ENCODE measurements at places on chromosomes 1 and 21. TPM values are rescaled to one million over a fixed set of nuclear protein-coding genes. Genes with fewer than 3 reads are reported as not detected.

The EIF2D gene
- polyA plus RNA-seq = 21.6 TPM

DNA sequence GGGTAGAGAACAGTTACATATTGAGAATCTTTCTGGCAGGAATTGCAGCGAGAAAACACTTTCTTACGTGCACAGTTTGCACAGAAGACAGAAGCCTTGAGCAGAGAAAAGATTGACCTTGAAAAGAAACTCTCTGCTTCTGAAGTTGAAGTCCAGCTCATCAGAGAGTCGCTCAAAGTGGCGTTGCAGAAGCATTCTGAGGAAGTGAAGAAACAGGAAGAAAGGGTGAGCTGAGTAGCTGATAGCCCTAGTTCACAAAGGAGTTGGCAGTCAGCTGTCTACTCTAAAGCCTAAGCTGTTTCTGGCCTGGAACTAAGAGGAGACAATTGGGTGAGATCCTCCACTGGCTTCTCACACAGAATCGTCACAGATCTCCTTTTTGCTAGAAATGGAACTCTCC is 20.3 kb upstream of the SH3BGRL3 start:
- DNase-seq = no peak

GRCh38 chr1:198649232-198649967 is 10.6 kb downstream of the PTPRC start:
- no peak for DNase-seq

The FASLG gene
- not detected for polyA plus RNA-seq

The CNTN2 gene
- polyA plus RNA-seq = not detected

DNA sequence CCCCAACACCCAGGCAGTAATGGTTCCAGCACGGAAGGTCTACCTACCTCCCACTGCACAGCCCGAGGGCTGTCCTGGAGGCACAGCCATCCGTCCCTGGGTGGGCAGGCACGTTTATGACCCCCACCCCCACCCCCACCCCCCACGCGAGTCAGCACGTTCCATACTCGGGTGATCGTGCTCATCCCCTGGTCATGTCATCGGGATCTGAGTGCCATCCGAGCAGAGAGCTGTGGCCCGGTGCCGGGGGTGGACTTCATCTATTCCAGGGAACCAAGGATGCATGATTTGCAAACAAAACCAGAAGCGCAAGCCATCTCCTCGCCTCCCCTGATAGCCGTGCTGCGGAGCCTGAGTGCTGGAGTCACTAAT is 1.1 kb downstream of the TSPEAR start:
- DNase-seq = no peak

DNA sequence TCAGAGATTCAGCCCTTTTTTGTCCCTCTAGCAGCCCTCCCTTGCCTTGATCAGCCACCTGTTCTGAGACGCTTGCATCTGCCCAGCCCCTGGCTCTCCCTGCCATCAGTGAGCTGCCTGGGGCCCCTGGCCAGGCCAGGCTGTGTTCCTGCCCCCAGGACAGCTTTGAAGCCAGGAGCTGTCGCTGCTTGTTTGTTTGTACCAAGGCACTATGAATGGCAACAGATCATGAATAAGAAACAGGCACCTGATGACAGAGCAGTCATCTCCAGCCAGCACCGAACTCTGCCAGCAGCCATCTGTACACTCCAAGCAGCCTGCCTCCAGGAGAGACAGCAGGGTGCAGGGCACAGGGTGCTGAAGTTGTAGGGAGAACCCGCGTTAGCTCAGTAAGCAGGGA is 8.1 kb upstream of the VWA5B1 start:
- DNase-seq = no peak

- peak; percentile 61 for DNase-seq
These were observed 68.1 kb downstream of the RPS6KA1 start for GRCh38 chr1:26597629-26598039.

- peak; percentile 66 for DNase-seq
These were observed at the start of gene PEA15 for GRCh38 chr1:160205242-160206035. Gene PEA15 (plus strand): TSS chr1:160205384. CDS start chr1:160211545, 6,161 bp downstream.

DNA sequence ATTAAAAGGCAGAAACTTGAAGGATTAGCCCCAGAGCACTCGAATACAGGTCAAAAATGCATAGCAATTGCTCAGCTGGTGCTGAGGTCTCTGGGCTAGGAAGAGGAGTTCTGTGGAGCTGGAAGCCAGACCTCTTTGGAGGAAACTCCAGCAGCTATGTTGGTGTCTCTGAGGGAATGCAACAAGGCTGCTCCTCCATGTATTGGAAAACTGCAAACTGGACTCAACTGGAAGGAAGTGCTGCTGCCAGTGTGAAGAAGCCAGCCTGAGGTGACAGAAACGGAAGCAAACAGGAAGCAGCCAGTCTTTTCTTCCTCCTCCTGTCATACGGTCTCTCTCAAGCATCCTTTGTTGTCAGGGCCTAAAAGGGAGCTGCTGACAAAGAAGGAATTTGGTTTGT is 233.4 kb upstream of the FGGY start:
- no peak for DNase-seq

DNA sequence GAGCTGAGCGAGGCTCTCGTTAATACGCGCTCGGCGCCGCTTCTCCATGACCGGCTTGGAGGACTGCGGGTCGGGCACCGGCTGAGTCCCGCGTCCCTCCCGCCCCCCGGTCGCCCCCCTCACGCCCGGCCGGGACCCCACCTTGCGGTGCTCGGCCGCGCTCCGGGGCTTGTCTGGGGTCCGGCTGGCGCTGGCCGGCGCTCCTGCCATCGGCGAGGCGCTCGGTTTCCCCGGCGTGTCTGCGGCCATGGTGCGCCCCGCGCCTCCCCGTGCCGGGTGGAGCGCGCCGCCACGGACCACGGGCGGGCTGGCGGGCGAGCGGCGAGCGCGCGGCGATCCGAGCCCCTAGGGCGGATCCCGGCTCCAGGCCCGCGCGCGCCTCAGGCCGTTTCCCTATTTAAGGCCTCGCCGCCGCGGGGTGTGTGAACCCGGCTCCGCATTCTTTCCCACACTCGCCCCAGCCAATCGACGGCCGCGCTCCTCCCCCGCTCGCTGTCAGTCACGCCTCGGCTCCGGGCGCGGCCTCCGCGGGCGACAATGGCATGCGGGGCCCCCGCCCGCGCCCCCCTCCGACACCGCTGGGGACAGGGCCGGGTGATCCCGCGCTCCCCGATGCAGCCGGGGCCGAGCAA is at the start of gene HES4:
Gene HES4 (minus strand): TSS at position 373 of the 632 bp plus-strand sequence. CDS start 124 bp downstream, at position 249.
- peak; percentile 81 for DNase-seq

All from small intestine (tissue), 16 donors.